ENCODE measurements at places on chromosomes 6 and 20.

DNA sequence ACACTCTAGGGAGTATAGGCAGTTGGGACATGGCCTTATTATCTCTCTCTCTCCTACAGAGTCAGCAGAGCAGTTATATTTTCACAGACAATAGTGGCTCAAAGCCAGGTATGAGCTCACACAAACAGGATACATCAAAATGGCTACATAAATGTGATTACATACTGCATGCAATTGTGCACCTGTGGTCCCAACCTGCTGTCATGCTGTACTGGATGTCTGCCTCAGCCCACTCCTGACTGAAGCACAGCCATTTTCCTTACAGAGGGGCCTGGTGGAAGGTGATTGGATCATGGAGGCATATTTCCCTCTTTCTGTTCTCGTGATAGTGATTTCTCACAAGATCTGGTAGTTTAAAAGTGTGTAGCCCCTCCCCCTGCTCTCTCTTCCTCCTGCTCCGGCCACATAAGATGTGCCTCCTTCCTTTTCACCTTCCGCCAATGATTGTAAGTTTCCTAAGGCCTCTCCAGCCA, 37.0 kb upstream of the SAMHD1 start:
- DNase-seq: no peak

DNA sequence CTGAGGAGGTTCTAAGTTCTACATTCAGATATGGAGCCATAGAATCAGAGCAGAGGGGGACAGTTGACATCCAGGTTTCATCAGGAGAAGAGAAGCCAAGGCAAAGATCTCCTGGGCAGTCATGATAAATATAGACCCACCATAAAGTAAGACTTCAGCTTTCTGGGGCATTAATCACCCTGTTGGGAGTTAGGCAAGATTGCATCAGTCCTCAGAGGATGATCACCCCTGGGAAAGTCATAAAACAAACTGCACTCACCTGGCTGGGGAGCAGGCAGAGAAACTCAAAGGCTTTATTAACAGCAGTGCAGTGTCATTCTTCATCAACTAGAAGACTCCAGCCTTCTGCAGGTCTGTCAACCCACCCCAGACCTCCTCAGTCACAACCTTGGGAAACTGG, 301.3 kb upstream of the JARID2 start:
- no peak for DNase-seq

GRCh38 chr20:20977786-20978185, 128.4 kb downstream of the LINC00237 start:
- no peak for DNase-seq

DNA sequence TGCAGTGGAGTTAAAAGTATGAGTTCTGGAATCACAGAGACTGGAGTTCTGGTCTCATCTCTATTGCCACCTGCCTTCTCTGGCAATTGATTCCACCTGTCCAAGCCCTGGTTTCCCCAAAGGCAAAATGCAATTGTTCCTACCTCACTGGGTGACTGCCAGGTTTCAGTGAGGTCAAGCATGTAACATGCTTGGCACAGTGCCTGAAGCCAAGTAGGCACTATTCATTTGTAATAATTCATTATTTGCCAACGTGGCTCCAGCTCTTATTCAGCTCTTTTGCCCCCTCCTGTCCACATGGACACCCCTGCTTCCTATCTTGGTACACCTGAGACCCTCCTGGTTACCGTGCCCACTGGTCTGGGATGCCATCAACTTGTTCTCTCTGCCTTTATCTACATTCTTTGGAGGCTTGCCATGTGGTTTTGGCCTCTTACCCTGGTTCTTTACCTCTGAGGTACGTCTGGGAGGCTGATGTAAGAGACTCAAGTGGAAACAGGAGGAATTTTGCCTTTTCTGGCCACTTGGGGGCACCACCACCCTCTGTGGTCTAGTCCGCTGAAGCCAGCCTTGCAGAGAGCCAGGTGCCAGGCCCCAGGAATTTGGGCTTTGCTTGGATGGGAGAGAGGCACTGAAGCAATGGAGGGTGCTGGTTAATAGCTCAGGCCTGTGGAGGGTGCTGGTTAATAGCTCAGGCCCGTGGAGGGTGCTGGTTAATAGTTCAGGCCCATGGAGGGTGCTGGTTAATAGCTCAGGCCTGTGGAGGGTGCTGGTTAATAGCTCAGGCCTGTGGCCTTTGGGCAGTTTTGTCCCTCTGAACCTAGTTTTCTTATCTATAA, 1.7 kb downstream of the KCNK15 start:
- DNase-seq: peak; percentile 39

DNA sequence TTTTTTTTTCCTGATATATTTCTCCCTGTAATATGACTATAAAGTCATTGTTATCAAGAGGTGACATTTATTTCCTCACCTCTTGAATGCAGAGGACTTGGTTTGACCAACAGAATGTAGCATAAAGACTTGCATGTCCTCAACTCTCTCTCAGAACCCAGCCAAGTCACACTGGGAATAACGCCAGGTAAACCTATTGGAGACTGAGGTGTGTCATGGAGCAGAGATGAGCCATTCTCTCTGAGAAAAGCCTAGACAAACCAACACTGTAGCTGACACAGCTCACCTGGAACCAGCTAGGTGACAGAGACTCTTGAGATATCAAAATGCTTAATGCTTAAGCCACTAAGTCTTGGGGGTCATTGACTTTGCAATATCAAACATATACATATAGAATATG, 533.6 kb downstream of the HAO1 start:
- DNase-seq: no peak

- DNase-seq: no peak
Observed at GRCh38 chr6:132483779-132484679, 28.9 kb downstream of the STX7 start.

DNA sequence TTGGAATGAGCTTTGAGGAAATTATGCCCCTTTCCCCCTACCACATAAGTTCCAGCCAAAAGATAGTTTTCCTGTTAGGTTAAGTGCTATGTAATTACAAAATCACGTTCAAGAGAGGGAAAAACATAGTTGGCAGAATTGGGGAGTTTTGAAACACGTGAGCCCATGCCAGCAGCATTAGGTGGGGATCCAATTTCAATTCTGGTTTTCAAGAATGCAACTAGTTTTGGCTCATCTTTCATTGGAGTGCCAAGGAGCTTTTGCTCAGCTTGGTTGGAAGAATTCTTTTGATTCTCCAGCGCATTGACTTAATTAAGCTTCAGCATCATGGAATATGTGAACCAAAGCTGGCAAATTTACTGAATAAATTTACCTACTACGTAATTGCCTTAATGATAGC, 95.9 kb downstream of the SAMD5 start:
- DNase-seq: no peak

- no peak for DNase-seq
Observed at GRCh38 chr6:129857838-129858237, 3.3 kb downstream of the TMEM244 start.

DNA sequence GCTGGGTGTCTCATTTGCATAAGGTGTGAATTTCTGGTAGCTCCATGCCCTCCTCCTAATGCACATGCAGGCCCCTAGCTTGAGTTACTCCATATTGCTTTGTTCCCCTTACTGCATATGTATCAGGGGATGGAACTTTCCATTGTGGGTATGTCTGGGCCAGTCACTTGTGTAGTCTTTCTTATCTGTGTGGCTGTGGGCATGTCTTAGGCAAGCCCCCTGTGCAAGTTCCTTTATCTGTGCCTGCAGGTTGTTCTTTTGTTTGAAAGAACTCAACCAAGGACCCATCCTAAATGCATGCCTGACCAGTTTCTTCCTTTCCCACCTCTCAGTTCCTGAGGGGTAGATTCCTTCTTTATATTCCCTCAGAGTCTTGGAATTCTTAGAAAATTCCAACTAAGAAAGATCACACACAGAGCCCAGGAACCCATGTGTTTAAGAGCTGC, 23.6 kb downstream of the MBOAT1 start:
- DNase-seq: no peak

DNA sequence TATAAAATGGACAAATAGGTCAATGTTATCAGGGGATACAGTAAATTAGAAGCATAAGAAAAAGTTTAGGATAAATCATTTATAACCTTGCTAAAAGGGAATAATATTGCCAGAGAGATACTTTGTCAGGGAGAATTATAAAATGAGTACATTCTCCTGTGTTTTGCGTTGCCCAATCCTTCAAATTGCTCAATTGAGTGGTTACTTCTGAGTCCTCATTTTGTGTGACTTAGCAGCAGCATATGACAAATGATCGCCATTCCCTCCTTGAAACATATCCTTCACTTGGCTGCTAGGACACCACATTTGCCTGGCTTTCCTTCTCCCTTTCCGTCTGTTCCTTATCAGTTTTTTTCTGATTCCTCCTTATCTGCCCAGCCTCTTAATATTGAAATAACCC, 106.7 kb upstream of the FLRT3 start:
- no peak for DNase-seq

DNA sequence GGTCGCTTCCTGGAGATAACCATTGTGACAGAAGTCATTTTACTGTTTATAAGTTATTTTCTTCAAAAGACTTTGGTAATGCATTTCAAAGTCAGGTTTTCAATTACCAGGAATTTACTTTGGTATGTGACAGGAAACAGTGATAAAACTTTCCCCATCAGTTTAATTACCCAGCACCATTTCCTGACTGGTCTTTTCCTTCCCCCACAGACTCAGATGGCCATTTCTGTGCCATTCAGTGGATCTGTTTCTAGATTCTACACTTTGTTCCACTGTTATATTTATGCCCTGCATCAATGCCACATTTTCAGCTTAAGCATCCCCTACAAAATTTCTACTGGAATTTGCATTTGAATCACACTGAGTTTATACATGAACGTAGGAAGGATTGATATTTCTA, 16.3 kb downstream of the RRBP1 start:
- no peak for DNase-seq

- DNase-seq: no peak
Observed at GRCh38 chr20:62066339-62066982, 780 bp upstream of the TAF4 start.

- DNase-seq: no peak
Observed at GRCh38 chr20:56271974-56272373, 23.4 kb downstream of the MC3R start.

DNA sequence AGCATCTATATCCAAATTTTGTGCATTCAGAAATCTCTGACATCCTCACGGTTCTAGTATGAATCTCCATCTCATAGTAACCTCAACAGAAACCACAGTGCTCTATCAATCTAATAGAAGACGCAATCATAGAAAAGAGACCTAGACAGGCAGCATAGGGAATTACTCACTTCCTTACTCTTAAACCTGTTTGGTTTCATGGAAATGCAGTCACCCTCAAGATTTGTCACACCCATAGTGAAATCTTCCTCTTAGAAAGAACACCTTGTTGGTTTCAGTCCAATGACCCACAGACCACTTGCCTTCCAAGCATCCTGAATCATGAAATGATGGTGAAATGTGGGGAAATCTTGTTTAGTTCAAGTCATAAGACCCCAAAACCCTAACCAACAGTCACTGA, 166.1 kb upstream of the PRDM1 start:
- no peak for DNase-seq

DNA sequence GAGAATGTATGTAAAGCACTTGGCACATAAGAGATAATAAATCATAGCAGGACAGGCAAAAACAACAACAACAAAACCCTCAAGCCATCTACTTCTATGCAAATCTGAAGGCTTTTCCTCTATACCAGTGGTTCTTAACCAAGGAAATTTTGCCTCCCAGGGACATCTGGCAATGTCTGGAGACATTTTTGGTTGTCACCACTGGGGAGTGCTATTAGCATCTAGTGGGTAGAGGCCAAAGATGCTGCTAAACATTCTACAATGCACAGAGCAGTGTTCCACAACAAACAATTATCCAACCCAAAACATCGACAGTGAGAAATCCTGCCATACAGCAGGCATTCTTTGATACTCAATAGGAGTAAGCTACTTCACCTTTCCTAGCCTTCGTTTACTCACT, 28.2 kb downstream of the NDRG3 start:
- DNase-seq: no peak

GRCh38 chr20:10067321-10067720, 32.5 kb downstream of the ANKEF1 start:
- no peak for DNase-seq

DNA sequence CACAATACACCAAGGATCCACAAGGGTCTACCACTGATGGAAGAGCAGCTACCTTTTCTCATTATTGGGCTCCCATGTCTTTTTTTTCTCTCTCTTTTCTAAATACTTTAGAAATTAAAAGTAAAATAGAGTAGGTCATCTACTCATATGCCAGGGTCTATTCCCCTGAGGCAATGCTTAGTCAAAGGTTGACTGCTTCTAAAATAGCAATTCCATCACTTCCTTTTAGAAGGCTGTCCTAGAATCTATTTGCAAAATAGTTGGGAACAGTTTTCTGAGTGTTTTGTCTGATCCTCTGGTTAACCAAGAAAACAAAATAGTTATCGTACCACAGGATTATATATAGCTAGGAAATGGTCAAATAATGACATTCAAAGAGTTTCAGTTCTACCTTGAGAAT, 174.1 kb downstream of the COL21A1 start:
- no peak for DNase-seq

DNA sequence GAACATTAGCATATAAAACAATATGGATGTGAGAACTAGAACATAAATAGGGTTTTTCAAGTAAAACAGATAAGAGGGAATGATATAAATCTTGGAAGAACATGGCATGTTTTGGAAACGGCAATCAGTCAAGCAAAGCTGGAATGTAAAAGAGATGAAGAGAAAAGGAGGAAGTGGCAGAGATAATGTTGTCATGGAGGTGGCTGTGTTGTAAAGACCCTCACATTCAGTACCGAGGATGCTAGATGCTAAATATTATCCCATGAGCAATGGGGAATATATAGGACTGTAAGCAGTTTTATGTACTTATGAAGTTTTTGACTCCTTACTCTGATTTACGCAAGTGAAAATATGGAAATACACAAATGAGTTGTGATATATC, 702 bp upstream of the RHAG start:
- DNase-seq: no peak

DNA sequence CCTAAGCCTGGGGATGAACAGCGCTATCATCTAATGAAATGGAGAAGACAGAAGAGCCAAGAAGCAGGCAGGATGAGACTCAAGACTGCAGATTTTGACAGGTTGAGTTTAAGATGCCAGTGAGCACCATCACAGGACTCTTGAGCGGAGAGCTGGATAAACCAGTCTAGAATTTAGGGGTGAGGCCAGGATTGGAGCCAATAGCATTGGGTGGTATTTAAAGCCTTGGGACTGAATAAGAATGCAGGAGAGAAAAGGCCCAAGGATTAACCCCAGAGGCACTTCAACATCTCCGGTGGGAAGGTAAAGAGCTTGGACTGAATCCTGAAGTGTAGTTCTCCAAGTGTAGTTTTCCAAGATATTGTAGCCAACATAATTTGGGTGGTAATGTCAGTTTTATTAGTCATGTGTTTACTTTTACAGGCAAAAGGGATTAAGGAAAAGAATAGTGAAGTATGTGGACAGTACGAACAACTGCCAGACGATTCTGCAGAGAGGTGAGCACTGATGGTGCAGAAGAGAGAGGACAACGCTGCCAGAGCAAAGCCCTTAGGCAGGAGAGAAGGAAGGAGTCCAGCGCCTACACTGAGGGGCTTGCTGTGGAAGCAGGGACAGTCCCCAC, 85.2 kb downstream of the DTNBP1 start:
- no peak for DNase-seq

- no peak for DNase-seq
Observed at GRCh38 chr6:68046756-68047155, 588.3 kb upstream of the ADGRB3 start.
